ENCODE measurements at places on chromosomes 2 and 18.
A peak's percentile ranks its signal among the peaks of the same experiment; 100 is the strongest.

DNA sequence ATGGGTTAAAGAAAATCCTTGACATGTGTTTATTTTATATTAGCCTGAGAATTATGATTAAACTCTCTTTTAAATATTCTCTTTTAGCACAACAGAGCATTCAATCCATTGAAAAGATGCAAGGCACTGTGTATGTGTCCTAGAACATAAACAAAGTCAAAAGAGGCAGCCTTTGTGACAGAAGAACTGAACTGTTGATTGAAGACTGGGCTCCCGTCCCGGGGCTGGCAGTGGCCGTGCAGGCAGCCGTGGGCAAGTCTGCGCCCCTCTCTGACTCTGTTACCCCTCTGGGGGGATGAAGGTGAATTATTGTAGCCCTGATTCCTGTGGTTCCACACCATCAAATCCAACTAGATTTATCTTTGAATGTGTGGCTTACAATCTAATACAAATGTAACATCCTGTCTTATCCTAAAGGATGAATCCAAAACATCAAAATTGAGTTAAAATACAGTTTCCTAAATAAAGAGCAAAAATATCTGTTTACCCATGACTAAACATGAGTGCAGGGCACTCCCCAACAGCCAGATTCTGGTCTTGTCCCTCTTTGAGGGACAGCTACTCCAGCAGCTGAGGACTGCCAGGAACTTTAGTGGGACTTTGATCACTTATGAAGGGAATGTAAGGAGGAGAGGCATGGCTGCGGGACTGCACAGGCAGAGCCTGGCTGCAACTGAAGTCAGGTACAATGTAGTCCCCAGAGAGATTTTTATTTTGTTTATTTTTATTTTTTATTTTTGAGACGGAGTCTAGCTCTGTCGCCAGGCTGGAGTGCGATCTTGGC, 37.3 kb upstream of the SH3BP4 start:
- no peak for DNase-seq

GRCh38 chr18:78765142-78765541, 214.5 kb upstream of the SALL3 start:
- DNase-seq = no peak

- peak; percentile 18 for DNase-seq
Measured at GRCh38 chr2:170235860-170236679, 58.1 kb downstream of the MYO3B start.

- DNase-seq = no peak
Measured at GRCh38 chr2:207088839-207089238, 76.9 kb downstream of the KLF7 start.

DNA sequence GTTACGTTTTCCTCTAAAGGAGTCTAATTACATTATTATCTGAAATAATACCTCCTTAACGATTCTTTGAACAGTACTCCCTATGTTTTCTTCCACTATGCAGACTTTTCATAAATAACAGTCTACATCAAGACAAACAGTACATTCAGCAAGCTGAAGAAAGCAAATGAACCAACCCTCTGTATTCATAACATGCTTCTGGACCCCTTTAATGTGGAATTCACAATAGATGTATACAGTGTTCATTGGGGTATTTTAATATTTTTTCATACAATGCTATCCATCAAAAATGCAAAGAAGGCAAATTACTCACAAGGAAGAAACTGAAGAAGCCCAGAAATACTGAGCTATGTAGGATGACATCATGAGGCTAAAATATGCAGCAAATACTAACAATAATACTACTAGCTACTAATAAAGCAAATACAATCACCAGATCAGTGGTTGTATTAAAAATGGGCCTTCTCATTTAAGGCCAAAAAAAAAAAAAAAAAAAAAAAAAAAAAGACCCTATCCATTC, 408.6 kb downstream of the MTX2 start:
- DNase-seq = no peak

DNA sequence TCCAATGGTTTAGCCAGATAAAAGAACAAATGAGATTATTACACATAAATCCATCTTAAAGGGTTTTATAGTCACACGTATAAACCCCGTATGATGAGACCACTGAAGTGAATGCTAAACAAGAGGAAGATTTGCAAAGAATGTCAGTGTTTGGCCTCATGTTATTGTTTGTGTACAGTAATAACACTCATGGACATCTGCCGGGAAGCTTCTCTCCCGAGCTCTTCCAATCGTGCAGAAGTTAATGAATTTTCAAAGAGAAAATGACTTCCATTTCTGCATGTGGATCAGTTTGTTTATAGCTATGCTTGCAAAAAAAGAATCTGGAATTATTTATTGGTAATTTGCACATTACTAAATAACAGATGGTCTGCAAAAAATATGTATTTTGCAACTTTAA, 88.5 kb upstream of the APCDD1 start:
- DNase-seq = no peak

DNA sequence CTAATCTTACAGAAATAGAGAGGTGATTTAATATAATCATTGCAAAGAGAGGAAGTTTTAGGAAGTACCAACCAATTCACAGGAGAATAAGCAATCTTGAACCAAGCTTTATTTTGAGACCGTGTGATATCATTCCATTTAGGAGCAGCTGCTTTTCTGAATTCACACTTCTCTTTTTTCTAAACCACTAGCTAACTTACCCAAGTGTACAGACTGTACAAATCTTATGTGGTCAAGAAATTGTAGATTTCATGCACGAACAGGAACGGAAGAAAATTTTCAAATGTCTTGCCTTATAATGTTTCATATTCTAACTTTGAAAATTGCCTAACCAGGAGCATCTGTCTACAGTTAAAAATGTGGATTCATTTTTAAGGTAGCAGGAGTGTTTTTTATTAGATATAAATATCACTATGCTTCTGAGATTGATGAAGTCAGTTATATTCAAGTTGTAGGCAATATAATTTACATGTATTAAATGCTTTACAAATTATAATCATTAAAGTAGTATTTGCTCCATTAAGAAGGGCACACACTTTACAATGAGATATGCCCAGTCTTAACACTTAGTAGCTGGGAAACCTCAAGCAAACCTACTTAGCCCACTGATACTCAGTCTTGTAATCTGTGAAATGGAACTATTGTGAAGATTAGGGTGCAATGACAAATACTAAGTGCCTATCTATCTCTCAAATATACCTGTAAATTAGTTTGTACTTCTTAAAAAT, 302.2 kb upstream of the STON1 start:
- peak; percentile 19 for DNase-seq

- DNase-seq = no peak
Measured at GRCh38 chr2:200257570-200257969, 48.9 kb upstream of the SPATS2L start.

GRCh38 chr2:121286506-121286905, 1.5 kb upstream of the TFCP2L1 start:
- no peak for DNase-seq

- no peak for DNase-seq
Measured at GRCh38 chr18:32730068-32730467, 42.8 kb downstream of the KLHL14 start.

- no peak for DNase-seq
Measured at GRCh38 chr18:67951137-67951536, 434.6 kb upstream of the DSEL start.

- no peak for DNase-seq
Measured at GRCh38 chr18:4211111-4211837, 243.8 kb downstream of the DLGAP1 start.

GRCh38 chr2:119541476-119541875, 2.8 kb upstream of the CFAP221 start:
- DNase-seq = no peak

DNA sequence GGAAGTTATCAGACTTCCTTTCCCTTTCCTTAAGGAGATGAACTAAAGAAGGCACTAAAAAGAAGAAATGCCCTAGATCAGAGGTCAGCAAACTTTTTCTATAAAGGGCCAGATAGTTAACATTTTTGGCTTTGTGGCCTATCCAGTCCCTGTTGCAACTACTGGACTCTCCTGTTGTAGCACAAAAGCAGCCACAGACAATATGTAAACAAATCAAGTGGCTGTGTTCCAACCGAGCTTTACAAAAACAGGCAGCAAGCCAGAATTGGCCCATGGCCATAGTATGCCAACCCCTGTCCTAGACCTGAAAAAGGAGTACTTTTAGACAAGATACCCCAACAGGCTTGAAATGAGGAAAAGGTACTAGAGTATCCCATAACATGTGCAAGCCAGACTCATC, 10.9 kb downstream of the NHEJ1 start:
- no peak for DNase-seq

- no peak for DNase-seq
Measured at GRCh38 chr18:70301667-70302066, 12.8 kb downstream of the SOCS6 start.

GRCh38 chr2:74037379-74037860, 52.7 kb downstream of the TET3 start:
- no peak for DNase-seq

GRCh38 chr2:29155578-29155977, 40.4 kb downstream of the CLIP4 start:
- DNase-seq = no peak

- DNase-seq = no peak
Measured at GRCh38 chr2:174339561-174340399, 5.0 kb downstream of the SP9 start.

- no peak for DNase-seq
Measured at GRCh38 chr2:105403783-105404698, 5.2 kb upstream of the FHL2 start.

DNA sequence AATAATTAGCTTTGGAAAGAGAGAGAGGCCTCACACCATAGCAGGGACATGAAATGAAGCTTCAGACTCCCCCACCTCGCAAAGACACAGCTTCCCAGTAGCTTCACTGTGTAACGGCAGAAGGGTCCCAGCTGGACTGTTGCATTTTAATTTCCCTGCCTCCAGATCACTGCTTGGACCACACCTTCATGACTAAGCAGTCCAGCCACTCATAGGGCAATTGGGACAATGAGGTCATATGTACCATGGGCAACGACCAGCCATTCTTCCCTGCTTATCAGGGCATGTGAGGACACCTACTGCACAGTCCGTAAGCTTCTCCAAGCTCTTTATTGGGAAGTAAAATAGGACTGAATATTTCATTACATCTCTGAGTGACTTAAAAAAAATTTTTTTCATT, 183.0 kb downstream of the MREG start:
- DNase-seq = no peak

GRCh38 chr18:48776641-48777025, 174.1 kb downstream of the SMAD7 start:
- DNase-seq = no peak

DNA sequence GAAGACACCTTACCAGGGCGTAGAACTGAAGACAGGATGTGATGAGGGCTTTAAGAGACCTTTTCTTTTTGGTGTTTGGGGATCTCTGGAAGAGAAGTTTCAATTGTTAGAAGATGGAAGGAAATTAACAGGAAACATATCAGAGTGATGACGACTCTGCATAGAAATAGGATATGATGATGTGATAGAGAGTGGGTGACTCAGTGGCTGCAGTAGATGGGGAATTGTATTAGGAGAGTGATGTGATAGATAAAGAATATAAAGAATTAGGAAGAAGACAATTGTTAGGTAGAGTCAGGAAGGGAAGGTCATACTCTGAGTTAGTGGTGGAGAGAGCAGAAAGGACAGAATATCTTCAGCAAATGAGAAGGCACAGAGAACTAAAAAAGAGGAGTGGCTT, 593.9 kb downstream of the NYAP2 start:
- no peak for DNase-seq

DNA sequence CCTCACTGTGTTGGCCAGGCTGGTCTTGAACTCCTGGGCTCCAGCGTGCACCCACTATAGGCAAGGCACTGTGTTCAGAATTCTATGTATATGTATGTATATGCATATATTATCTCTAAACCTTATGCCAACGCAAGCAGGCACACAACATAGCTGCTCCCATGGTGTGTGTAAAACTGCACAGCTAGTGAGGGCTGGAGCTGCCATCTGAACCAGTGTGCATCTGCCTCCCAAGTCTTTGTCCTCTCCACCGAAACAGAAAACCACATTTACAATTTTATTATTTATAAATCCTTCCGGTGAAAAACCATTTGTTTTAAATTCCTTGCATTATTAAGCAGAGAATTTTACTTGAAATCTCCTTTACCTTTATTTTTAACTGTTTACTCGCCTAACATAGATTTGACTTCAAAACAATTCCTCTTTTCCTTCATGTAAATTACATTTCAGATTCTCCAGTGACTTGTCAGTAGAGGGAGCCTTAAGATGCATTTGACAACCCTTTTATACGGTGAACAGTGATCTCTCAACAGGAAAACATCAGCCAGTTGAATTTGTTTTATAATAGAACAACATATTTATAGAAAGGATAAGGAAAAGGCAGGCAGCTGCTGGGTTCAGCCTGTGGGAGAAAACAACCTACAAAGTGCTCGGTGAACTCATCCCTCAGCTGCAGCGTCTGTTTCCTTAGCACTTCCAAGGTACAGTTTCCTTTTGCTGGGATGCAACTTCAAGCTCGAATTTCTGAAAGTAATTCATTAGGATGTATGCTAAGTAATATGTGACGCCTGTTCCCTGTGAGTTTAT, 101.2 kb downstream of the MYT1L start:
- no peak for DNase-seq

DNA sequence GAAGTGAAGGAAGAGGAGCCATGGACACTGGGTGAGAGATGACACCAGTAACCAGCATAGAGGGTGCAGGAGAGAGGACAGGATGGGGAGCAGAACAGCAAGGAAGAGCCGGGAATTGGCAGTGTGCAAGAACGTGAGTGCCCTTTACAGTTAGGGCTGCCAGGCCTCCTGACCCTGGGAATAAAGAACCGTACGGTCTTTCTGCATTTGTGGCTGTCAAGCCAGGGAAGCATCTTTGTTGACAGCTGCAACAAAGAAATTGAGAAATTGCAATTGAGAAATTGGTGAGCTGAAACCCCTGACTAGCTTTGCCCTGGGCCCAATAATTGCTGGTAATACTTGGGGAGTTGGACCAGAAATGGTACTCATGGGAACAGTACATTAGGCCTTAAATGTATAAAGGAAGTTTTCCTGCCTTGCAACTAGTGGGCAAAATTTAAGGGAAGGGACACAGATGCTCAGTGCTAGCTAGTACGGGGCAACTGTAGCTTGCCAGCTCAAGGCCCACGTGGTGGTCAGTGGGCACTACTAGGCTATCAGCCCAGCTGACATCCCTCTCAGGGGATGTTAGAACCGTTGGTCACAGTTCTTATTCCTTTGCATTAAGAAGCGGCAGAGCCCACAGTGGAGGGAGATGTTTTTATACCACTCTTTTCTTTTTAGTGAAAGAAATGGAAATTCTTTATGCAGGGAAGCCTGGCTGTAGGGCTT, 56.6 kb downstream of the KCTD18 start:
- DNase-seq = no peak

GRCh38 chr2:83993873-83994632, 465.0 kb downstream of the SUCLG1 start:
- no peak for DNase-seq

- DNase-seq = no peak
Measured at GRCh38 chr2:129758784-129759471, 220.5 kb upstream of the RAB6C start.
